ENCODE measurements at places on chromosomes 2 and 18.

- DNase-seq, result no peak
Observed at GRCh38 chr2:168697668-168698121, 104.7 kb upstream of the NOSTRIN start.

GRCh38 chr2:160345071-160345764 is 145.1 kb upstream of the ITGB6 start:
- no peak for DNase-seq

GRCh38 chr2:40316620-40317019 is 135.3 kb downstream of the SLC8A1 start:
- DNase-seq, result no peak

- DNase-seq, result no peak
Observed at GRCh38 chr2:41827354-41827971, 220.4 kb upstream of the PKDCC start.

- no peak for DNase-seq
Observed at GRCh38 chr2:156182132-156182531, 150.4 kb downstream of the NR4A2 start.

DNA sequence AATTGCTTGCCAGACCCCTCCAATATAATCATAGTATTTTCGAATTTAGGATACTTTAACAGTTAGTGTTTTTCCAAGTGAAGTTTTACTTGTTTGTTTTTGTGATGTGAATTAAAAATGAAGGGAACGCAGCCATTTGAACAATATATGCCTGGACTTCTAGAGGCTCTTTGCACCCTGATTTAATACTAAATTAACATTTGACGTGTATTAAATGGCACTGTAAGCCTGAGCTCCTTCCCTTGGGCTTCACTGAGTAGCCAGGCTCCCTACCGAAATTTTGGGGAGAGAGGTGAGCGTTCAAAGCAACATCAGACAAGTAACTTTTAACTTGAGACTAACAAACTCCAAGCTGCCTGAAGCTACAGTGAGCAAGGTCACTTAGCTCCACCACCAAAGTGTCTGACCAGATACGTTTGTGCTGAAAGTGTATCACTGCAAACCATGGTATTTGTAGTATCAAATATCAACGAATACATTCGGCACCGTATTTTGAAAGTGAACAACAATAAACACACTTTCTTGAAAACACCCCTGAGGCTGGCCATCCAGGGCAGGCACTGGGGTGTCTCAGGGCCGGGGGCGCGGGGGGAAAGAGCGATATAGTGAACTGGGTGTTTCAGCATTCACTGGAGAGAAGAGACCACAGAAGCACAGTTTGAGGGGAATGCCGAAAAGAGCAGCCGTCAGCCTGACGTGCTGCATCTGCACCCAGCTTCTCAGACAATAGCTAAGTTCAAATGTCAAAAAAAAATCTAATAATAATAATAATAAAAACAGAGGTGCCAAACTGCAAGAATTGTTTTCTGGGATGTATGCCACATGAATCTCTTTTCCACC is 7.7 kb upstream of the POU3F3 start:
- DNase-seq, result no peak

GRCh38 chr18:55869556-55870501 is 281.8 kb upstream of the TCF4 start:
- DNase-seq, result peak; percentile 64

GRCh38 chr2:132280912-132281311 is 119.2 kb upstream of the ANKRD30BL start:
- no peak for DNase-seq

DNA sequence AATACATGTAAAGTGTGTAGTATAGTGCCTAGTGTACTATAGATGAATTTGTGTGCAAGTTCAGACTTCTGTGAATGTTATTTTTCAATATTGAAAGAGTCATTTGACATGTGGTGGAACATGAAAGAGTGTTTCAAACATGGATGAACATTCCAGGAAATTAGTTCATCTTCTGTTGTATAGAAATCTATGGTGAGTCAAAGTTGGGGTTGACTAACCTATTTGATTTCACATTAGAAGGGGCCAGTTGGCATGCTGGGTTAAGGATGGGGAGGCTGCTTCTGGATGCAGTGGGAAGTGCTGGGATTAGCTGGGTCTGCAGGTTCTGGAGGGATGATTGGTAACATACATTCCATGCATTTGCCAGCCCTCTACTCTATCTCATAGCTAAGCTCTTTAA is 50.6 kb downstream of the LYPD6B start:
- DNase-seq, result peak; percentile 38
